ENCODE measurements at places on chromosomes 1 and 21.

DNA sequence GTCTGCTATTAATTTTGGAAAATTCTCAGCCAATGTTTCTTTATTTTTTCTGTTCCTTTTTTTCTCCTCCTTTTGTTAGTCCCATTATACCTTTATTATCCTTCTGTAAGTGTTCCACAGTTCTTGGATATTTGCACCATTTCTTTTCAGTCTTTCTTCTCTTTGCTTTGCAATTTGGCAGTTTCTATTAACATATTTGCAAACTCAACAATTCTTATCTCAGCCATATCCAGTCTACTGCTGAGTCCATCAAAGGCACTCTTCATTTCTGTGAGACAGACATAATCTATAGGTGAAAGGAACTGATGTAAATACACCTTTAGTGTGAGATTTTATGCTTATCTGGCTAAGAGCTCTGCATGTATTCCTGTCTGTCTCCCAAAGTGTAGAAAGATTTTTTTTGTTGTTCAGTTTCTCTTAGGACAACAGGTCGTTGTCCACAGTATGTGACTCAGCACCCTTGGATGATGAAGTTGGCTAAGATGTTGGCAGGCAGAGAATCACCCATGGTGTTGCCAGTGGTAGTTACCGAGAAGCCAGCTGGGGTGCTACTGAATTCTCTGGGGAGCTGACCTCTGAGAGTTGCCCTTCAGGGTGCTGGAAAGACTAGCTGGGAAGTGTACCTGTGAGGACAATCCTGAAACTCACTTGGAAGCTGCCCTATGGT lies 38.4 kb downstream of the LEPR start:
- DNase-seq, result no peak

DNA sequence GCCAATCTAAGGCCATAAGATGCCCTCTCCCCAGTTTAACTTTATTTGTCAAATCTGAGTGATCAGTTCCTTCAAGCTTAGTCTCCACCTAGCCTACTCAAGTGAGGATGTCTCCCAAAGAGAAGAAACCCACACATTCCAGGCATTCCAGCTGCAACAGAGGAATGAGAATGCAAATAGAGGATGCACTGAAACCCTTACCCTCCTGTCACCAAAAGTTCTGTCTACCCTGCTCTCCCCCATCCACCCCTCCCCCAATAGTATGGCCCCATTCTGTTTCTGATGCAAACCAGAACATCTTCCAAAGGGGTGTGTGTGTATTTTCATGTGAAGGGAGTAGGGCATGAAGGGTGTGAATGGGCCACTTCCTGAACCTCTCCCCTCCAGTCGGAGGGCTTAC lies 3.0 kb downstream of the DUSP23 start:
- DNase-seq, result no peak

GRCh38 chr1:180278596-180279395 lies 48.7 kb downstream of the LHX4 start:
- no peak for DNase-seq

DNA sequence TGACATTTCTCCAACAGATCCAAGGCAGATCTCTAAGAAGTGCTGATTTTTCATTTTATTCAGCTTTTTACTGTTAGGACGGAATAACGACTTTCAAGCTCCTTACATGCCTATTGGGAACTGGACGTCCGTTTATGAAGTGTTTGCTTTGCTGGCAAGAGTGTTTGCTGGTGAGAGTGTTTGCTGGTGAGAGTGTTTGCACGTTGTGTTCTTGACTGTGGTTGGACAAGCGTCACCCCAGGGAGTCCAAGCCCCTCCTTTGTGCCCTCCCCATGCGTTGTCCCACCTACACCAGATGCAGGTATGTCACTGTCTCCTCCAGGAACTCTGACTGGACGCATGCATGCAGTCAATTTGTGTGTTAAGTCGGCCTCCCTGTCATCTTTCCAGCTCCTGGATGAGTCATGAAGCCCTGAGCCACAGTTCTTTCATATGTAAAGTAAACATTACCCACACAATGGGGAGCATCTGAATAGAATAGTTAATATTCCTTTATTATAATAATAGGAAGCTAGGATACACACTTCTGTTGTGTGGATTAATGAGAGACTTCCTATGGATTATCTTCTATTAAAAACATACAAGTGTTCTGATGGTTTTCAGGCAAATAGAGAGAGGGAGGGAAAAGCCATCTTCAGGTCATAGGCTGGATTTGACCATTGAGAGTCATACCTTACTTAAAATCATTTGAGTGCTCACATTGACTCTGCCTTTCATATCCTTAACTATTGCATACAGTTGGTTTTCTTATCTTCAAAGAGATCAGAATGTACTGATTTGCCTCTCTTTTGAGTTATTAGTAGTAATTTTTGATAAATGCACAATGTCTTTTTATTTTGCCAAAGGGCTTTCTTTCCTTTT lies 119.2 kb downstream of the GALNT2 start:
- peak; percentile 82 for DNase-seq

DNA sequence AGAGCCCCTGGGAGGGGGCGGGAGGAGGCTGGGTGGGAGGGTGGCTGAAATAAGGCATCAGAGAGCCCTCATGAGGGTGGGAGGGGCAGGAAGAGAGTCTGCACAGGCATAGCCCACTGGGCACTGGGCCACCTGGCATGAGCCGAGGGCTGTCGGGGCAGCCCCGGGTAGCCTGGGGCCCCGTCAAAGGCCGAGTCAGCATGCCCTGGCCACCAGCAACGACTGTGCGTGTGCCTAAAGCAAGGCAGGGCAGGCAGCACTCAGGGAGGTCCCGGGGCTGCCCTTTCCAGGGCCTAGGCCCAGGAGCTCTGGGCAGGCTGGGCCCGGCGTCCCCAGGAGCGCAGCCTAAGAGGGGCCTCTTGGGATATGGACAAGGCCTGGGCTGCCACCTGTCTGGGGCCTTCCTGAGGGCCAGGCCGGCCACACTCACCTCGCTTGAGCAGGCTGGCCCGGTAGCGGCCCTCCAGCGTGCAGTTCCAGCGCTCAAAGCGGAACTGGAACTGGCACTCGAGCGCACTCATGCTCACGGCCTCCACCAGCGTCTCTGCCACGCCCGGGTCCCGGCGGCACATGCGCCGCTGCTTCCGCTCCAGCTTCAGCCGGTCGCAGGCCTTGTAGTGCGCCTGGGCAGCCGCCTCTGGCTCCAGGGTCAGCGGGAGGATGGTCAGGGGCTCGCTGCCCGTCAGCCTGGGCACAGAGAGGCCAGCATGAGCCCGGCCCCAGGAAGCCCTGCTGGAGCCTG lies 22.7 kb downstream of the WNT9A start:
- no peak for DNase-seq

DNA sequence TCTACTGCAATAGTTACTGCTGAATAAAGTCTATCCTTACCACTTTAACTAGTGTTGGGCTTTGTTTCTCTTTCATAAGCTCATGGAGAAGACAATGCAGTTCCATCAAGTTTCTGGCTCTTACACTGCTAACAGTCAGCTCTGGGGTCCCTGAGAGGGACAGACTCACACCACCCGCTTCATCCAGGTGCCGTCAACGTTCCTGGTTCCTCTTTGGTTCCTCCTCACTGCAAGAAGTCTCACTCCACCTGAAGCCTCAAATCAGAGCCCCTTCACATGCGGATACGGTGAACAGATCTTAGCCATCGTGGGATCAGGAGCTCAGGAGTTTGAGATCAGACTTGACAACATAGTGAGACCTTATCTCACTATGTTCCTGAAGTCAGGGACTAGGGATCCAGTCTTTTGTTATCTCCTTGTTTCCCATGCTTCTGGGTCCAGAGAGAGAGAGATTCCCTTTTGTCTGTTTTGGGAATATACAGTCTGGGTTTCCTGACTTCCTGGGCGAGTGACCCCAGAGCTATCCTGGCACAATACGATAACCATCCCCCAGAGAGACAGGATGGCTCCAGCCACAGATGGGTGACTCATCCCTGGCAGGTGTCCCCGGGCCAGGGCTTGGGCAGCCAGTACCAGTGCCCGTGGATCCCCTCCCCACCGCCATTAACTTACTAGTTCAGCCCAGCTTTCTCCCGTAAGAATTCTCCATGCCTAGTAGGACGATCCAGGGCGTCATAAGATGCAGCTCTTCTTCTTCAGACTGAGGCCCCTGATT lies 14.3 kb upstream of the PCP4 start:
- DNase-seq, result no peak

GRCh38 chr21:30249936-30250335 lies 32.8 kb downstream of the KRTAP24-1 start:
- no peak for DNase-seq

DNA sequence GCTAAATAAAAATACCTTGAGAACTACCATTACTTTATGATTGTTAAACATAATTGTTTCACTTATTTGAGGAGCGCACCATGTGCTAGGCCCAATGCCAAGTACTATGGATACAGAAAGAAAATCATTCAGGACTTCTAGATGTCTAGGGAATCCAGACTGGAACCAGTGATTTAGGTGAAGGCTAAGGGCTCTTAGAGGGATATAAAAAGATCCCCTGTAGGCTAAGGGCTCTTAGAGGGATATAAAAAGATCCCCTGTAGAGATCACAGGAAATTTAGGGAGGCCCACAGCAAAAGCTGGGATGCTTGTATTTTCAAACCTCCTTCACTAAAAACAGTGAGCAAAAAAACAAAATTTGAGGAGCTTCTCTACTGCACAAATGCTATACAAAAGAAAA lies 6.7 kb downstream of the TOR1AIP2 start:
- DNase-seq, result no peak

DNA sequence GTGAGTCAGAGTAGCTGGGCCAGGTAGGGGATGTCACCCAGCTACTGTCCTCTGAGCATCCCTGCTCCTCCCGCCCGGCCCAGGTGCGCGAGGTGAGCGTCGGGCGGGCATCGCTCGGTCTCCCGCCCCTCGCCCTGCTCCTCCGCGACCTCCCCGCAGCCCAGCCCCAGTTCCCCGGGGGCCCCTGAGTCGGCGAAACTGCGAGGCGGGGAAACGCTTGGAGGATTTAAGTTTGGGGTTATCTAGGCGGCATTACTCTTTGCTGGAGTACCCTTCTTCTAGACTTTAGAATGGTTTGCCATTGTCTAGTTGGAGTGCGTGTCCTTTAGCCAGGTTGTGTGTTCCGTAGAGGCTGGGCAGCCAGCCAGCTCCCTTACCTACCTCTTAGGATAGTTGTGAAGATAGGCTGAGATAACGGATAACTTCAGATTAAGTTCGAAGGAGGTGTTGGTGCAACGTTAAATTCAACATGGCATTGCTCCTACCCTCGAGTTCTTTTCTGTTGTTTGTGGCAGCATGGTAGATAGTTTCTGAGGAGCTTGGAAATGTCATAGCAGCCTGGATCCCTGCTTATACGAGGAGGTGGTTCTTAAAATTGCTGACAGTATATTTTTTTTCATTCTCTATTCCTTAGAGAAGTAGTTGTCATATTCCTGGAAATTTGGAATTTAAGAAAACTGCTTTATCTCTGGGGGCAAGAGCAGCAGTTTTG lies 697 bp downstream of the AGO3 start:
- peak; percentile 16 for DNase-seq

Data from NCI-H2107 (cell line).